H54 (cell line): ENCODE measurements at places on chromosomes 3 and 15.
A peak's percentile ranks its signal among the peaks of the same experiment; 100 is the strongest.

- no peak for DNase-seq
These were observed 15.0 kb upstream of the SOX2 start for GRCh38 chr3:181696626-181697230.

DNA sequence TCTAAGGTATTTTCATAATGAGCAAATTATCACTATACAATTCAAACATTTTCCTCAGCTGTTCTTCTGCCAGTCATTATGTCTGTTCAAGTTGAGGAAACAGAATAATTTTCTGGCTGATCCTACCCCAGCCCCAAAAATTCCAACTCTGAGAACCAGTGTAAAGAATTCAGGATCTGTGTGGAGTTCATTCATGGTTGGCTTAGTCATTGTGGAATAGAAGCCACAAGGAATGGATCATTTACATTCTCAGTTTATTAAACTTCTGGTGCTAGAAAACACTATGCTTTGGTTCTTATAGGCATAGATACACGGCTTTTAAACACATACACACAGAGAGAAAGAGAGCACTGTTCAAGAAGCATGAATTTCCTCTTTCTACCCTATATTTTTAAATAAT lies 134.6 kb downstream of the CMSS1 start:
- DNase-seq: peak; percentile 26

- no peak for DNase-seq
These were observed 98.1 kb upstream of the CLSTN2 start for GRCh38 chr3:139836698-139837464.

DNA sequence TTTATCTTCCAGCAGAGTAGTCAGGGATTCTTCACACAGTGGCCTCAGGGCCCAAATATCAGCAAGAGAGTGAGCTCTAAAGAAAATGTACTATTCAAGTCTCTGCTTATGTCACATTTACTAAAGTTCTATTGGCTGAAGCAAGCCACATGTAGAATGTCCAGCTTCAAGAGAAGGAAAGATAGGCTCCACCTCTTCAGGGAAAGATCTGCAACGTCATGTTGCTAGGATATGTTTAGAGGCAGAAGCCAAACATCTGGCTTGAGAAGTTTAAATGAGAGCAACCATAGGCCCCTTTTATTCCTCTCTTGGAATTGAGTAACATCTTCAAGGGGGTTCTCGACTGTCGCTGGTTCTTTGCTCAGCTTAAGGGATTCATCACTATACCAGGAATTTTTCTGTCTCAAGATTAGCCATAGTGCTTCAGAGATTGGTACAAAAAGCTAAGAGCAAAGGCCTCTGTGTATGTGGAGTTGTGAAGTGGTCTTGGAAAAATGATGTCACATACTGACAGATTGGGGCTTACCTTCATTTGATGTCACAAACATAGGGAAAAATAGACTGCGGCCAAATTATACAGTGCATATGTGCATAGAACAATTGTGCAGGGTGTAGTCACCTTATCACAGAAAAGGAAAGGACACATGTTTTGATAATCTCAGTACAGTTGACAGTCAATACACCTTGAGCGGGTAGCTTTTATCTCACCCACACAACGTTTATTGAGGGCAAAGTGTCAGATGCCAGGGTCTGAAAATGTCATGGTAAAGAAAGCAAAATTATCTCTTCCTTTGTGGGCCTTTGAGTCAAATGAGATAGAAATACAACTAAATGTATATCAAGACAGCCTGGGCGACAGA lies 11.3 kb upstream of the THRB start:
- DNase-seq: no peak

DNA sequence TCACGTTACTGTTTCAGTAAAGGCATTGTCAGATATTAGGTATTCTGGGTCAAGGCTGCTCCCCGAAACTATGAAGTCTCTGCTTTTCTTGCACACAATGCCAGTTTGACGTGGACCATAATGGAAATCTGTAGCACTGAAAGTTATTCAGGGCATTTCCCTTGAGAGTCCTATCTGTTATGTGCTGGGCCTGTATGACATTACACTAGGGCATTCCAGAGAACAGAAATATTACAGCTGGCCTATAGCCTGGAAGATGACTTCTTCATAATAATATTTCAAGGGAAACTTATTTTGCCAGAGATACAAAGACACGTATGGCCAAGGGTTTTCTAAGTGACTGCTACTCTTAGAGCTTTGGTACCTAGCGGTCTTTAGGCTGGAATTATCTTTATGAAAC lies 613.6 kb upstream of the CBLB start:
- DNase-seq: no peak
